ENCODE measurements at places on chromosomes 11 and 22.

DNA sequence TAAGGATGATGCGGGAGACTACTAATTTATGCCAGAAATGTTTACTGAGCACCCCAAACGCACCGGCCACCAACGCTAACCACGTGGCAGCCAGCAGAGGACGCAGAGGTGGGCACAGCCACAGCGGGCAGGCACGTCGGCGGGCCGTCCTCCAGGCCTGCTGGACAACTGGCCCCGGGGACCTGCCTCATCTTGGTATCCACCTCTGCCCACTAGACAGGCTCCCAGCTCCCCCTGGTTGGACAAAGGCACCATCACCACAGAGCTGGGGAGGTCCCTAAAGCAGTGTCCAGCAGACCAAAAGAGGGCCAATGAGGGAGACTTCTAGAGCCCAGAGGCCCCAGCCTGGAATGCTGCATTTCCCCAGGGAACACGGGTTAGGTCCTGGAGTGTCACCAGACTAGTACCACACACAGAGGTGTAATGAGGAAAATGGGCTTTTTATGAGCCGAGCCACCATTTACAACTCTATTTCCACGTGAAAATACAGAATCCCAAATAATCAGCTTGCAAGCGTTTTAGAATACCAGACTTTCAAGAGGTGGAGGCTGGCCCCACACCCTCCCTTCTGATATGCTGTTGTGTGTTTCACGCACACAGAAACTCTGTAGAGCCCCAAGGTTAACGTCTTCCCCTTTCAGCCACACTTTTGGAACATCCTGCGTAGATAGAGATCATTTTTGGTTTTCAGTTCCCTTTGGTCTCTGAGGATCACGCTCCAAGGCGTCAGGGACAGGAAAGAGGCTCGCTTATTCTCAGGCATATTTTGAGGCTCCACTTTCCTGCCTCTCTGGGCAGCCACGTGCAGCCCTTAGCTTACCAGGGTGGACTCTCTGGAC lies 23.7 kb upstream of the BID start:
- DNase-seq: no peak

GRCh38 chr11:121213362-121213893 lies 79.1 kb upstream of the SC5D start:
- no peak for DNase-seq

DNA sequence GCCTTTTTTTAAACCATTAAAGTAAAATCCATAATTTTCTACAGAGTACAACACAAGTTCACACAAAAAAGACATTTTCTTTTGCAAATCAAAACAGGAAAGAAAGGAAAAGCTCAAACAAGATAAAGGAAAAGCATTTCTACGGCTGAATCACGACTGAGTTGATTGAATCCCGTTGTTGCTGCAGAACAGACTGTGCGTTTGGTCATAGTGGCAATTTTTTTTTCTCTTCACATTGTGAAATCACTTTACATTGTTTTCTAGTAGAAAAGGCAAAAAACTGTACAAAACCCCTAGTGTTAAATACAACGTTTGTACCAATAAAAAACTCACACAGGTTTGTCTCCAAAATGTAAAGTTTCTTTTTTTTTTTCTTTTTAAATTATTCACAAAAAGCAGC lies 17.3 kb upstream of the RAPSN start:
- no peak for DNase-seq

- no peak for DNase-seq
Observed at GRCh38 chr11:69013009-69013951, at the start of gene MRGPRF. Gene MRGPRF, minus strand, starts transcription at chr11:69013246. Its CDS starts 3,345 bp downstream, at chr11:69009901.

GRCh38 chr11:65981972-65982823 lies 19.8 kb downstream of the EIF1AD start:
- DNase-seq: no peak

DNA sequence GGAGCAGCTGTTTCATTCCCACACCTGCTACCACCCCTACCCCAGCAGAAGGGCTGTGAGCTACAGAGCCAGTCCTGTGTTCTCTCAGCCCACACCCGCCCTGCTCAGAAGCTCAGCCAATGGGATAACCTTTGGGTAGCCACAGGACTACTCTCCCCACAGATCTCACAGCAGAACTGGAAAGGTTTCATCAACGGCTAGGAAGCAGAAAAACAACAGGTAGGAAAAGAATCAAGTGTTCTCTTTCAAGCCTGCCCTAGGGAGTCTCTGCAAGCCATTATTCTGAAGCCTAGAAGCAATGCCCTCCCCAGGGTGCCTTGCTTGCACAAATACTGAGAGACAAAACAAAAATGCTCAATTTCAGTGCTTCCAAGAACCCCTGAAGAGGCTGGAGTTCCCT lies 77.2 kb downstream of the TMPRSS5 start:
- DNase-seq: no peak

- DNase-seq: no peak
Observed at GRCh38 chr11:60485987-60486386, 6.6 kb upstream of the MS4A12 start.

GRCh38 chr11:19660076-19660475 lies 52.6 kb upstream of the NAV2 start:
- no peak for DNase-seq

- no peak for DNase-seq
Observed at GRCh38 chr11:39745401-39745800, 1714.1 kb downstream of the LRRC4C start.

DNA sequence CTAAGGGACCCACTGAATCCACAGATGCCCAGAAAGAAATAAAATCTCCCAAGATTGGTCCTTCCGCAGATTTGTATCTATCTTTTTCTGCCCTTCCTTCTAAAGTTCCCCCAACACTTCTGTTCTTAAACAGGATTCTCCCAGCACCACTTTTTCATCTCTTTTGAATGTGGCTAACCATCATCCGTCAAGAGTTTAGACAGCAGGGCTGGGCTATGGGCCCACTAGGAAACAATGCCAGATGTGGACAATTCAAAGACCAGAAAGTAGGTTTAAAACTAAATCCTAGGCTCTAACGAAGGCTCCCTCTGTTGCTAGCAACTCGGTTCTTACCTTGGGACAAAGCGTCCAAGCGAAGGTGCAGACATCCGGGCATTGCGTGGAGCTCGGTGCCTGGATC lies 100.0 kb downstream of the AMBRA1 start:
- no peak for DNase-seq
